ENCODE measurements at places on chromosomes 7 and 10.
A peak's percentile ranks its signal among the peaks of the same experiment; 100 is the strongest.

- peak; percentile 46 for DNase-seq
Measured at GRCh38 chr7:133315332-133316040, 62.6 kb downstream of the EXOC4 start.

DNA sequence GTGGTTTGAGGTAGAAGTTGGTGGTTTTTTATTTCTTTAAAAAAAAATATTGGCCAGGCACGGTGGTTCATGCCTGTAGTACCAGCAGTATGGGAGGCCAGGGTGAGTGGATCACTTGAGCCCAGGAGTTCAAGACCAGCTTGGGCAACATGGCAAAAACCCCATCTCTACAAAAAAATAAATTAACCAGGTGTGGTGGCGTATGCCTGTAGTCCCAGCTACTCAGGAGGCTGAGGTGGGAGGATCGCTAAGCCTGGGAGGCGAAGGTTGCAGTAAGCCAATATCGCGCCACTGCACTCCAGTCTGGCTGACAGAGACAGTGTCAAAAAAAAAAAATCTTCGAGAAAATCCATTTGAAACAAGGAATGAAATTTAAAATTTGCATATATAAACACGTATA lies 1.1 kb downstream of the IL2RA start:
- DNase-seq: no peak

DNA sequence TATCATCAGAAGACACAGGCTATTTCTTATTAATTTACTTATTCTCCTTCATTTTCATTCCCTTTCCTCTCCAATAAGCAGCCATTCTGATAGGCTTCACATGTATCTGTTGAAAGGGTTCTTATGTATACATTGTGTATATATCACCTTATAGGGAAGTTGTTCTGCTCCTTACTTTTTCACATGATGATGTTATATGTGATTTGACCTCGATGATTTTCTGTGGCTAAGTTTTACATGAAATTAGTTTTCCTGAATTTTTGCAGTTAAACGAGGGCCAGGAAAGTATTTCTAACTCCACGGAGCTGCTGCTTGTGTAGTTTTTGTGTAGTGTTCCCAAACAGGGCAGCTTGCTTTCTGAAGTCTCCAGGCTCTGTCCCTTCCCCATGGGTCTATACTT lies 84.5 kb downstream of the SH2D4B start:
- no peak for DNase-seq

GRCh38 chr10:92014620-92015019 lies 91.0 kb downstream of the BTAF1 start:
- no peak for DNase-seq

- DNase-seq: no peak
Measured at GRCh38 chr7:41162612-41163011, 540.3 kb downstream of the INHBA start.

DNA sequence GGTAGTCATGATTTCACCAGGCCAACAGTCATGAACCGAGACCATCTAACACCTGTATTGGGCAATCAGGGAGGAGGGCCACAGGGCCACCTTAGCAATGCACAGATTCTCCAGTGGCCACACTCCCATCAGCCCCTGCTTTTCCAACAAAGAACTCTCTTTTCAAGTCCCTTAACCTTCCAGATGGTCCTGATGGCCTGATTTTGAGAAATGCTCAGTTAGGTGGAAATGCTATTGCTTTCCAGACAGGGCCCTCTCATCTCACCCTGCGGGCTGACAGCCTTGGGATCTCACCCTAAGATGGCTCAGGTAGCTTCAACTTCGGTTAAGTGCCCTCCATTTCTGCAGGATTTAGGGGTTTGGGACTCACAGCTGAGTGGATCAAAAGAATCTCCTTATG lies 131.9 kb upstream of the PRR15 start:
- DNase-seq: no peak

DNA sequence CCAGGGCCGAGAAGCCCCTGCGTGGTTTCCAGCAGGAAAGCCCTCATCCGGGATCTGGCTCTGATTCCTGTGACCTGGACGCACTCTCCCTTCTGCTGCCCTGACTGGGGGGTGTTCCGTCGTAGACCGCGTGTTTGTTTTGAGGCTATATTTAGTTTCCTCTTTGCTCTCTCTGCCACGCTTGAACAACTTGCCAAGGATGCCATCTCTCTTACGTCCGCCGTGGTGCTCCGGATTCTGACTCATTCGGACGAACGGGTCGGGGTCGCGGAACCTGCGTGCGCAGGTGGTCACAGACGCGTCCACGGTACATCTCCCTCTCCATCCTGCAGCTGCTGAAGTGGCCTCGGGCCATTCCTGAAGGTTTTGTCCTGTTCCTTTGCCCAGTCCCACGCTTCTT lies 10.4 kb upstream of the SORCS3 start:
- DNase-seq: no peak

- DNase-seq: no peak
Measured at GRCh38 chr10:5618042-5618441, 48.4 kb downstream of the ASB13 start.

- DNase-seq: no peak
Measured at GRCh38 chr10:29663718-29664117, 28.9 kb upstream of the SVIL start.

DNA sequence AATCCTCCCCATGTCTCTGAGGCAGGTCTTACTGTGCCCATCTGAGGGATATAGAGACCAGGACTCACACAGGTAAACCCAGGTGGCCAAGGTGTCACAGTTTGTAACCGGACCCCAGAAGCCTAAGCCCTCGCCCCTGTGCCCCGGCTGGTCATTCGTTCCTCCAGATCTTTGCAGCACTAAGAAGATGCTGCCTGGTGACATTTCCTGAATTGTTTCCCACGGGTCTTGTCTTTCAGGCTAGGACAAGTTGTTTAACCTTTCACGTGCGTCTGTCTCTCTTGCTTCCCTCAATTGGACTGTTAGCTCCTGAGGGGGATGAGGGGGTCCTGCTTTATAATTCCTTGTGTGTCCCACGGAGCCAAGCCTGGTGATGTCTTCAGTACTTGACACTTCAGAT lies 158.0 kb downstream of the KCNMA1 start:
- DNase-seq: no peak

GRCh38 chr7:1014681-1015080 lies 29.7 kb upstream of the GPR146 start:
- no peak for DNase-seq

- DNase-seq: no peak
Measured at GRCh38 chr7:71140264-71140663, 8.3 kb downstream of the GALNT17 start.

- no peak for DNase-seq
Measured at GRCh38 chr10:14328881-14329672, 1.6 kb downstream of the FRMD4A start.

- no peak for DNase-seq
Measured at GRCh38 chr7:43513251-43513650, 69.7 kb upstream of the STK17A start.

DNA sequence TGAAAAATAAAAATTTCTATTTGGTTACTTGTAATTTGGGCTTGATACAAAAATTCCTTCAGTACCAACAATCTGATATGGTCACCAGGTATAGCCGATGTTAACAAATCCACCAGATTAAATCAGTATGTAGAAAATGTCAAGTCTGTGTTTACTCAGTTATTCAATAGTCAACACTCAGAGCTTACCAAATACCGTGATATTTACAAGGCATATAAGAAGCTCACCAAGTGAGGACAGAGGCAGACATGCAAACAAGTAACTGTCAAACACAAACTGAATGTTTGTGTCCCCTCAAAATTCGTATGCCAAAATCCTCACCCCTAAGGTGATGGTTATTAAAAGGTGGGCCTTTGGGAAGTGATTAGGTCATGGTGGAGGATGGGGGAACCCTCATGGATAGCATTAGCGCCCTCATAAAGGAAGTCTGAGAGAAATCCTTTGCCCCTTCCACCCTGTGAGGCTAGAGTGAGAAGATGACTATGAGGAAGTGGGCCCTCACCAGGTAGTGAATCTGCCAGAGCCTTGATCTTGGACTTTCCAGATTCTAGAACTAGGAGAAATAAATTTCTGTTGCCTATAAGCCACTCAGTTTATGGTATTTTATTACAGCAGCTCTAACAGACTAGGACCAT lies 63.1 kb downstream of the TES start:
- DNase-seq: no peak

DNA sequence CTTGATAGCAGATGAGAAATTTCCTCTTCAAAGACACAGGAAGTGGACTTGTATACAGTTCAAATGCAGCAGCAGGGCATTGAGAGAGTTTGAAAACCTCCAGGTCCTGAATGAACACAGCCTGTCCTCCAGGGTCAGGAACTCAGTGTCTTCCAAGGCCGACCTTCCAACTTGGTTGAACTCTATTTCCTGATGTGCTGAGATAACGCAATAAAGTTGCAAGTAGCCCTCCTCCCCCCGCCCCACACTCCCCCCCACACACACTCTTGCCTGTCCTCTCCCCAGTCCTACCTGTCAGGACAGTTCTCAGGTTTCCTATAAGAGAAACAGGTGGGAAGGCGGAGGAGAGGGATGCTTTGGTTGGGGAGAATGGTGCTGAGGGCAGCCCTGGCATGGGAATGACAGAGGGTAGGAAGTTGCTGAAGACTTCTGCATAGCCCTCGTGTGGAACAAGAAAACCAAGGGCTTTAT lies 90.0 kb downstream of the CCDC71L start:
- no peak for DNase-seq

GRCh38 chr7:154881026-154881425 lies 121.9 kb downstream of the PAXIP1 start:
- DNase-seq: no peak

DNA sequence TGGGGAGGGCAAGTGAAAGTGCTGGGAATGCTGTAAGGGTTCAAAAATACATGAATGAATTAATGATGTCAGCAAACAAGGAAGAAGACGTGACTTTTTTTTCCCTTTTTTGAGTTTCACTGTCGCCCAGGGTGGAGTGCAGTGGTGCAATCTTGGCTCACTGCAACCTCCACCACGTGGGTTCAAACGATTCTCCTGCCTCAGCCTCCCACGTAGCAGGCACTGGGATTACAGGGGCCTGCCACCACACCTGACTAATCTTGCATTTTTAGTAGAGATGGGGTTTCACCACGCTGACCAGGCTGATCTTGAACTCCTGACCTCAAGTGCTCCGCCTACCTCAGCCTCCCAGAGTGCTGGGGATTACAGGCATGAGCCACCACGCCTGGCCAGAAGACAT lies 30.0 kb downstream of the DENND10 start:
- DNase-seq: no peak

DNA sequence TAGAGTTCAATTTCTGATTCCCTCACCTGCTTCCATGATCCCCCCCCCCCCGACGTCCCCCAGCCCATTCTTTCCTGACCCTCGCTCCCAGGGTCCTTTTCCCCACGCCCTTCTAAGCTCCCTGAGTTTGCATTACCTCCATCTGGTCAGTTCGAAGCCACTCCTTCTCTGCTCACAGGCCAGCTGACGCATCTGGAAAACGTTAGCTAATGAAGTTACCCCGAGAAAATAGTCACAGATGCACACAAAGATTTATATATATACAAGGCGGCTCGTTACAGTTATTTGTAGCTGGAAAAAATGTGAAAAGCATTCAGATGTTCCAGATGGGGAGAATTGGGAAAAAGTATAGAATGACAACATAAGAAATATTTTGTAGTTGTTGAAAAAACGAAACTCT lies 630.0 kb upstream of the FOXK1 start:
- DNase-seq: no peak

GRCh38 chr10:84412482-84412881 lies 84.1 kb downstream of the CCSER2 start:
- no peak for DNase-seq

DNA sequence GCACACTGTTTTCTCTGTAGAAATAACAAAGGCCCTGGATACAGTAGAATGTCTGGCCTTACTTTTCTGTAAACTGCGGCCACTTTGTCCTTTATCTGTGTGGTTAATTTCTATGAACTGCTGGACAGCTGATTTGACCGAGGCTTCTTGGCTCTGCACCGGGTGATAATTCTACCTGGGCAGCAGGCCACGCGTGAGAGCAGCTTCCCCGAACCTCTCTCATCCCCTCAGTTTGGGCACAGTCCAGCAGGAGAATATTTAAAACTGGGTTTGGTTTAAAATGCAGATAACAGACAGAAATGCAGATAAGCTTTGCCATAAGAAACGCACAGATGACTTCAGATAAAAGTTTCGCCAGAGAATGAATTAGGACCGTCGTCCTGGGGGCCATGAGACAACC lies 81.0 kb downstream of the CELF2 start:
- no peak for DNase-seq

- no peak for DNase-seq
Measured at GRCh38 chr7:98312201-98312600, 30.7 kb downstream of the BRI3 start.

- DNase-seq: no peak
Measured at GRCh38 chr10:21495752-21496342, 29.6 kb downstream of the SKIDA1 start.

- DNase-seq: no peak
Measured at GRCh38 chr7:158633055-158633956, 45.7 kb upstream of the PTPRN2 start.

GRCh38 chr7:13115157-13115772 lies 427.8 kb downstream of the ARL4A start:
- DNase-seq: no peak

- DNase-seq: no peak
Measured at GRCh38 chr7:18241543-18242231, 214.0 kb upstream of the PRPS1L1 start.

GRCh38 chr7:88669913-88670312 lies 89.6 kb upstream of the ZNF804B start:
- no peak for DNase-seq

- no peak for DNase-seq
Measured at GRCh38 chr10:45058992-45059561, 58.4 kb downstream of the ZNF22 start.

DNA sequence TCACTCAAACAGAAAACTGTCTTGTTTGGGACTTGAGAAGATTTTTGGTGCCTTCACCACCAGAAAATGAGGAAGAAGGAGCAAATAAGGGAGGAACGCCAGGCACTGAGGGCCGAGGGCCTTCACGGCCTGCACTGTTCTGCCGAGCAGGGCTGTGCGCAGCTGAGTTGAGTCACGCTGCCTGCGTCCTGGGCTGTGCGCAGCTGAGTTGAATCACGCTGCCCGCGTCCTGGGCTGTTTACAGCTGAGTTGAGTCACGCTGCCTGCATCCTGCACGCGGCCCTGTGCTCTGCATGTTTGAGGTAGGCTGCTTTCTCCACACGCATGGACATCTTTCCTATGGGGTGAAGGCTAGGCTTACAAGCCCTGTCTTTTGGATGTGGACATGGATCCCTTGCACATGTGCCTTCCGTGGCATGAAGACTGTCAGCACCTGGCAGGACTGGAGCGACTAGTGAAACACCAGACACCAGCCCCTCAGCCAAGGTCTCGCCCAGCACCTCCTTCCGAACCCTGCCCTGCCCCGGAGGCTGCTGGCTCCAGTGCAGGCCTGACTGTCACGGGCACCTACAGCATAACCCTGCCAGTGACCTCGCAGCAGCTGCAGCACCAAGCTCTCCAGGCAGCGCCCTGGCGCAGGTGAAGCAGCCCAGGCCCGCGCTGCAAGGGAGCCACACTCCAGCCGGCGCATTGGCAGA lies 96.7 kb downstream of the HTR5A start:
- peak; percentile 70 for DNase-seq

- DNase-seq: no peak
Measured at GRCh38 chr7:99615989-99616358, 772 bp upstream of the ZSCAN25 start.

GRCh38 chr7:12898004-12898403 lies 210.6 kb downstream of the ARL4A start:
- no peak for DNase-seq

Data from AG04449 (cell line).